ENCODE measurements at places on chromosomes 4 and X. TPM values are rescaled to one million over a fixed set of nuclear protein-coding genes. Genes with fewer than 3 reads are reported as not detected.
A peak's percentile ranks its signal among the peaks of the same experiment; 100 is the strongest.

MID1 gene
- 18.4 TPM for total RNA-seq

SUPT20HL2 gene
- not detected for total RNA-seq

MTMR8 gene
- total RNA-seq = not detected

TMEM165 gene
- total RNA-seq = 134 TPM

PSAPL1 gene
- not detected for total RNA-seq

AKAP4 gene
- total RNA-seq = not detected

TMSB15C gene
- total RNA-seq = 3.4 TPM

SERTM2 gene
- total RNA-seq = not detected

CHRNA9 gene
- total RNA-seq = 0.62 TPM

UCHL1 gene
- total RNA-seq = 167 TPM

NOX1 gene
- total RNA-seq = 0.10 TPM

FGG gene
- not detected for total RNA-seq

SSX2B gene
- not detected for total RNA-seq

GRCh38 chr4:78167510-78167909 is 110.4 kb downstream of the FRAS1 start:
- DNase-seq = no peak

DNA sequence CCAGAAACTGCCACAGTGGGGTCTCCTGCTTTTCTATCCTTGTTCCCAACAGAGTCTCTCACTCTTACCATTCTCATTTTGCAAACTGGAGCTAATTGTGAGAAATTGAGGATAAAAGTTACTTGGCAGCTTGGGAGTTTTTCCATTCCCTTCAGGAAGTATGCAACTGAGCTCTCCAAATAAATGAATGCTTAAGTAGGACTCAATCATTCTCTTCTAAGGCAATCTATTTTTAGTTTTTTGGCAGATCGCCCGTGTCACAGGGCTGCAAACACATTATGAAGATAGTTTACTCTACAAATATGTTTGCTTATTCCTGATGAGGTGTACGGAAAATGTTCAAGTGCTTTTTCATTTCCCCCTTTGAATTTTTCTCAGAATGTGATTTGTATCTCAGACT is 5.3 kb downstream of the ASB11 start:
- peak; percentile 57 for DNase-seq

GRCh38 chr4:41693629-41694028 is 54.9 kb downstream of the PHOX2B start:
- DNase-seq = peak; percentile 48

DNA sequence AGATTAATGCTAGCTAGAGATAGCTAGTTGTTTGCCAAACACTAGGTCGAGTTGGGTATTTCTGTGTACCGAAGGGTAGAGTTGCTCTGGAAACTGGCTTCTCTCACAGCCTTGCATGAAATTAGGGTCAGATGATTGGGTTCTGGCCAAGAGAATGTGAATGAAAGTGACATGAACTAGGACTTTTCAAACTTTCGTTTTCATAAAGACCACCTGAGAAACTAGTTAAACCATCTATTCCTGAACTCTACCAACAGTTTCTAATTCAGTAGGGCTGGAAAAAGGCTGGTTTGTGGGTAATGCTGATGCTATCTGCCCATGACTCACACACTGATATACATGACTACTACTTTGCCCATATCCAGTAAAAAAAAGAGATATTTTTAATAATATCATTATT is 157.6 kb downstream of the GASK1B start:
- peak; percentile 44 for DNase-seq

DNA sequence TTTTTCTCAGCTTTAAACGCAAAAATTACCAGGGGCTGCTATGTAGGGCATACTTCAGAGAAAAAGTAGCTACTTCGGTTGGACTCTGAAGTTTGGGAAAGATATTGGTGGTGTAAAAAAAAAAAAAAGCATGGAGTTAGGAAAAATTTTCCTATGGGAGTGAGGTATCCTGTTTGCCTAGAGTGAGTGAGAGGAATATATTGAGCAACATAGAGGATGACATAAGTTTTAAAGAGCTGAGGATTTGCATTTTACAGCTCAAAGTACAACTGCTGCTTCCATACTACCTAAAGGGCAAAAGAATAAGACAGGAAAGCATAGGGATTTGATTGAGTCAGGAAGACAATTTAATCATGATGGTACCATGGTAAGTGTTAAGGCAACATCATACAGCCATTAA is 7.3 kb downstream of the GPRASP1 start:
- DNase-seq = no peak

GRCh38 chr4:2906218-2906617 is 57.0 kb downstream of the NOP14 start:
- DNase-seq = no peak

GRCh38 chrX:119602701-119603255 is 3.4 kb downstream of the NKRF start:
- peak; percentile 19 for DNase-seq

DNA sequence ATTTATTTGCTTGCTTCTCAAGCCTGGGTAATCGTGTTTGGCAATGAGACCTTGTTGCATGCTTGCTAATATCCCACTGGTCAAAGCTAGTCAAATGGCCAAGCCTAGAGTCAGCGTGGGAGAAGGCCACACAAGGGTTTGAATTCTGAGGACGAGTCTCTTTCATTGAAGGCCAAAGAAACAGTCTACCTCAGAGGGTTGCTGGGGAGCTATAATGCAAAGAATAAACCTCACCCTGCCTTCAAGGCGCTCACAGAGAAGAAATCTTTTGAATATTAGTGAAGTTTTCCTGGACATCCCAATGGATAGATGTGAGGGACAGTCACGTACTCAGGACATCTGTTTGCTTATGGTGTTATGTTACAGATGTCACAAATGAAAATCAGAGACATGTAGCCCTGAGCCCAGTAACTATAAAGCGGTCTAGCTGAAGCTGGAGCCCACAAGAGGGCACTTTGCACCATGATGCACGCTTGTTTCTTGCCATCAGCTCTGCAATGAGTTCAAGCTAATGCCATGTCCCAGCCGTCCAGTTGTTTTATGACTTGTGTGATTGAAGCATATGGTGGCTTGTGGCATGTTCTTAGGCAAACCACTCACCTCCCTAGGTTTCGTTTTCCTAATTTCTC is 1.1 kb upstream of the TLR3 start:
- DNase-seq = peak; percentile 78

DNA sequence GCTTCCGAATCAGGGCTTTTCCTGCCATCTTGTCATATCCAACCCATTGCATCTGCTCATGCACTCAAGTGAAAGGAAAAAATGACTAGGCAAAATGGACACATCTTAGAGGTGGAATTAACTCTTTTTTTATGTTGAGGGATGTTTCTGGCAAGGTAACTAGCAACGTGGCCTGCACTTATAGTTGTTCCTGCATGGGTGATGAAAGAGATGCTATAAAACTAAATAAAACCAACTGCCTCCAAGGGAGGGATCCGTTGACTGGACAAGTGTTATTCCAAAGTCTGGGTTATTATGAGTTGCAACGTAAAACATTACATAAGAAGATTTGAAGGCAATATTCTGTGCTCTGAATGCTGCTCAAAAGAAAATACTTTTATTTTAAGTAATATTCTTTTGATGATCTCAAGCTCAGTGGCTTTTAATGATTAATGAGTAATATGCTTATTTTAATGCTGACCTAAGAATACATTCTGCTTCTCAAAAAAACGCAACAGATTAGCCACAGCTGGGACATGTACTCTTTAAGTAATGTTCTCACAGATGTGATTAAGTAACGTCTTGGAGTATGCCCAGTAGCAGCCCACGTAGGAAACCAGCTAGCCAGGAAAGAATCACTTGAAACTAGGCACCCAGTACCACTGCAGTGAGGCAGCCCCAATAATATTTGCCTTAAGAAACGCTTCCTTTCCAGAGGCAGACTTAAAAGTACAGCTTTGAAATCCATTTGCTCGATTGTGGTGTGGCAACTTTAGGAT is 27.4 kb downstream of the KLF3 start:
- DNase-seq = peak; percentile 29

DNA sequence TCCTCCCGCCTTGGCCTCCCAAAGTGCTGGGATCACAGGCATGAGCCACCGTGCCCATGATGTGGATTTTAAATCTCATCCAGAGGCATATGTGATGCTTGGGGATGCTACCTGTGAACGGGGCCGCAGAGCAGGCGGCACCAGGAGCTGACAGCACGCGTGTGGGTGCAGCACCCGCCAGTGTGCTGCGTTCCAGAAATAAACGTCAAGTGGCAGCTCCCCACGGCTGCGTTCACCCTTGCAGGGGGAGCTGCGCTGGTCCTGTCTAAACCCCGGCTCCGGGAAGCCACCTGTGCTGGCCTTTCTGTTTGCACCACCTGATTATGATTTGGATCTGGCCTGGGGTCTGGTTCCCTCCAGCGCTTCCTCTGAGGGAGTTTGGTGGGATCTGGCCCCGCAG is 77.8 kb downstream of the SORCS2 start:
- no peak for DNase-seq

- DNase-seq = no peak
Observed at GRCh38 chrX:48772602-48773001, 11.1 kb downstream of the GLOD5 start.

- DNase-seq = no peak
Observed at GRCh38 chr4:165986956-165987698, 114.1 kb downstream of the TLL1 start.

GRCh38 chrX:63453571-63453970 is 102.4 kb upstream of the SPIN4 start:
- no peak for DNase-seq

- no peak for DNase-seq
Observed at GRCh38 chr4:155975511-155975910, 21.8 kb upstream of the CTSO start.

DNA sequence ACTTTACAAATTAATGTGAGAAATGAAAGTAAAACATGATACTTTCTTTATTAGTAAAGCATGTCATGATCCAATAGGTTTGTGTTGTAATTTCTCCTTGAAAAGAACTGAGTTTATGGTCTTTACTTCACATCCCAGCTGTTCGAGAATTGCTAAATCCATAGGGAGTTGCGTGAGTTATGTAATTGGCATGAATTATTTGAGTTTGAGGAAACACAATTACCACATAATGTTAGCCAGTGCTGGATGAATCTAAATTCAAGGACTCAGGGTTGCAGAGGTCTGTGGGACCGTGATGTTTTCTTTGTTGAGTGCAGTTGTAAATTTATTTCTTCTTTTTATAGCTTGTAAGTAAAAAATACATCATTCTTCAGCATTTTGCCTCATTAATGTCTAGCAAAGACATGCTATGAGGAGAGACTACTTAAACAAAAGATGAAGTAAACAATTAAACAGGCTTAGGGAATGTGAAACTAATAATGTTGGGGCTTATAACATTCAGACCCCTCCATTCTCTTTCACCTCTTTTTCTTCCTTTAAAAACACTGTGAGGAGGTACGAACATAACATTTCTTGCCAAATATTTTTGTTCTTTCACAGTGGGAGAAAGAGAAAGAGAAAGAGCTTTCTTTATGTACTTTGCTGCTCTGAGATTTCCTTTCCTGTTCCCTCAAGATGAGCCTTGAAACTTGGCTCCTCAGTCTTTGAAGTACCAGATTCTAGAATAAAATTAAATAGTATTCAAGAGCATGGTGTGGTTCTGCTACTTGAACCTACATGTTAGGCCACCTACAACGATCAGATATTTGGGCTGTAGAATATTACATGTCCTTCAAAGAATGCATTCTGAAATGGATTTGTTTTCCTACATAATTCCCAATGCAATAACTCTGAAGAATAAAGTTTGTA is 159.6 kb upstream of the ANK2 start:
- DNase-seq = peak; percentile 57

GRCh38 chr4:78033861-78034260 is 23.3 kb upstream of the FRAS1 start:
- no peak for DNase-seq

- DNase-seq = no peak
Observed at GRCh38 chrX:32571579-32571978, 639.8 kb downstream of the DMD start.

DNA sequence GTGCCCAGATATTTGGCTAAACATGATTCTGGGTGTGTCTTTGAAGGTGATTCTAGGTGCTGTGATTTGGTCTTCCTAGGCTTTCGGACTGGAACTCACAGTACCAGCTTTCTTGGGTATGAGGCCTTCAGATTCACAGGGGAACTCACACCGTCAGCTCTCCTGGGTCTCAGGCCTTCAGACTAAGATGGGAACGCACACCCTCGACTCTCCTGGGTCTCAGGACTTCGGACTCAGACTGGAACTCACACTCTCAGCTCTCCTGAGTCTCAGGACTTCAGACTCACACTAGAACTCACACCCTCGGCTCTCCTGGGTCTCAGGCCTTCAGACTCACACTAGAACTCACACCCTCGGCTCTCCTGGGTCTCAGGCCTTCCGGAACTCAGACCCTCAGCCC is 137.7 kb downstream of the CRLF2 start:
- DNase-seq = no peak

DNA sequence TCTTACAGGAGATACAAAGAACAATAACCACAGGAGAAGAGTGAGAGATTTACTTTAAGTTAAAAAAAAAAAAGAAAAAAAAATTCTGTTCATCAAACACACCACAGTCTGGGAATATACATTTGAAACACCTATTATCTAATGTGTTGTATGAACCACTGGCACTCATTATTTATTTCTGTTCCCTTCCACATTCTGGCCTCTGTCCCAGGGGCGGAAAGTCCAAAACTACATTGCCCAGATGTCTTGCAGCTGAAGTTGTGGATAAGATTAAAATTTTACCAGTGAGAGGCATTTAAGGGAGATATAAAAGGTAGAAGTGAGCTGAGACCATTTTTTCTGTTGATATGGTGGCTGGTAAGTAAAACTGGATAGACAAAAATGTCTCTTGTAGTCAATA is 56.2 kb downstream of the SCLT1 start:
- DNase-seq = no peak

GRCh38 chr4:137610960-137611359 is 78.7 kb upstream of the PCDH18 start:
- peak; percentile 18 for DNase-seq

- no peak for DNase-seq
Observed at GRCh38 chr4:53629296-53629695, 38.0 kb upstream of the LNX1 start.

DNA sequence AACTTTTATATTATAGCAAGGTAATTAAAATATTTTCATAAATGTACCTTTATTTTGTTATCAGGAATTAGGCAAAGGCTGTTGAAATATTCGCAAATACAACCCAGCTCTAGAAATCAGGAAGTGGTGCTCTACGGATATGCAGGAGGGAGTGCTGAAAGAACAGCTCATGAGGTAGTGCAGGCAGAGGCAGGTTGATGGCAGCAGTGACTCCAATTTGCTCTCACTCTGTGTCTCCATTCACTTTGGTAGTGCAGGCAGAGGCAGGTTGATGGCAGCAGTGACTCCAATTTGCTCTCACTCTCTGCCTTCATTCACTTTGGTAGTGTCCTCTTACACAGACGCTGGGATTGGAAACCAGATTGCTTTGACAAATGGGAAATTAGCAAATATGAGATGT is 277.9 kb downstream of the TRIML1 start:
- no peak for DNase-seq

- peak; percentile 63 for DNase-seq
Observed at GRCh38 chr4:83631066-83631465, 95.2 kb downstream of the GPAT3 start.

Measured in myocyte (in vitro differentiated cells).